ENCODE measurements at places on chromosomes 3 and 15.
A peak's percentile ranks its signal among the peaks of the same experiment; 100 is the strongest.

GRCh38 chr3:115626006-115626409, 2.7 kb downstream of the GAP43 start:
- no peak for DNase-seq

GRCh38 chr3:134255404-134255803, 4.7 kb upstream of the RYK start:
- no peak for DNase-seq

DNA sequence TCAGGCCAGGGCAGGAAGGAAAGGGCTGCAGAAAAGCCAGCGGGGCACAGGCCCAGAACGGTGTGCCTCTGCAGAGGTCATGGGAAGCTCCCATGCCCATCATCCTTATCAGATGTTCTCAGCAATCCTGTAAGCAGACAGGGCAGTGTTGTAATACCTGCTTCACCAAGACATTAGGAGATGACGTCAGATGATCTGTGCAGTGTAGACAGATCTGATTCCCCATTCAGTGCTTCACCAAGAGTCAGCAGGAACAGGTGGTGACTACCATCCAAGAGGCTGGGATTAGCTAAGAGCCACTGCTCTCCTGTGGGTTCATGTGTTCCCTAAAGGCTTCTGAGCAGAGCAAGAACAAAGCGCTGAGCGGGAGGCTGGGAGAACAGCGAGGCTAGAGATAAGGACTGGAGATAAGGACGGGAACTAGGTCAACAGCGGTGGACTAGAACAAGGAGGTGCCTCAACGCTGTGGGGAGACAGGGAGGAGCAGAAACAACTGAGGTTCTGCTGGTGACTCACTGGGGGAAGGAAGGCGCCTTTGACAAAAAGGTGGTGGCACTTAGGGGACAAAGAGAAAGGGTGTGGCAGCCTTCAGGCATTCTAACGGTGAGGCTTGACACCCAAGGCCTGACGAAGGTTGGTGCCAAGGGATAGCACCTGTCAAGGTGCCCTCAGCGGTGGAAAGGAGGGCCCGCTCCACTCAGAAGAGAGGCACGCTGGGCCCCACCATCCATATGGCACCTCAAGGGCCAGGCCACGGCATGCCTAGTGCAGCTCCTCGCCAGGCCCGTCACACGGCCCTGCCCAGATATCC, 28.4 kb downstream of the CCDC12 start:
- peak; percentile 36 for DNase-seq

GRCh38 chr3:48345946-48346572, 12.6 kb upstream of the SPINK8 start:
- DNase-seq = no peak
